ENCODE measurements at places on chromosomes 16 and 17. TPM values are rescaled to one million over a fixed set of nuclear protein-coding genes. Genes with fewer than 3 reads are reported as not detected.

DNA sequence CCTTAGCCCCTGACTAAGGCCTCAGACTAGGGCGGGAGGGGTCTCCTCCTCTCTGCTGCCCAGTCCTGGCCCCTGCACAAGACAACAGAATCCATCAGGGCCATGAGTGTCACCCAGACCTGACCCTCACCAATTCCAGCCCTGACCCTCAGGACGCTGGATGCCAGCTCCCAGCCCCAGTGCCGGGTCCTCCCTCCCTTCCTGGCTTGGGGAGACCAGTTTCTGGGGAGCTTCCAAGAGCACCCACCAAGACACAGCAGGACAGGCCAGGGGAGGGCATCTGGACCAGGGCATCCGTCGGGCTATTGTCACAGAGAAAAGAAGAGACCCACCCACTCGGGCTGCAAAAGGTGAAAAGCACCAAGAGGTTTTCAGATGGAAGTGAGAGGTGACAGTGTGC is 12.7 kb downstream of the CES3 start:
- no peak overlapping the region for H3K27ac ChIP-seq
- DNase-seq, result no peak
- no peak overlapping the region for H3K4me3 ChIP-seq
- H3K4me1 ChIP-seq, result no peaks in the 10 kb centered on the region
- no peaks in the 10 kb centered on the region for H3K27me3 ChIP-seq
- H3K36me3 ChIP-seq, result no peaks in the 10 kb centered on the region

DNA sequence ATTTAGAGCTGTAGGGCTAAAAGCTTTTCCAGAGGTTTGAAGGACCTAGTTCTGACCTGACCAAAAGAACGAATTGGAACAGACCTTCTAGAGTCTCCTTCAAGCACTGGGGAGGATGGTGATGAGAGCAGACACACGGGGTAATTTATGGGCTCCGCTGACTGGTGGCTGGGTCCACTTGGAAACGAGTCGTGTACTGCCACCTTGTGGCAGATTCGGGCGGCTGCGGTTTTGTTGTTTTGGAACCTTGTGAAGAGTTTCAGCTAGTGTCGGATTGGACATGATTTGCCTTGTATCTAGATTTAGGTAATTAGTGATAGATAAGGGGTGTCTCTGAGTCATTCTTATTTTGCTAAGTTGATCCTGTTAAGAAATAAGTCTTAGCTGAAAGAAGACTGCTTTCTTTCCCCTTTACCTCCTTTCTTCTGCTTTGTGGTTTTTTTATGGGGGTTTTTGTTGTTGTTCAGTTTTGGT is 98.9 kb downstream of the AATF start:
- H3K27me3 ChIP-seq, result no peaks in the 10 kb centered on the region
- no peak overlapping the region for H3K27ac ChIP-seq
- DNase-seq, result peak; percentile 90
- H3K36me3 ChIP-seq, result no peaks in the 10 kb centered on the region

- H3K27ac ChIP-seq, result no peak overlapping the region
- peaks cover 31% of the 10 kb centered on the region for H3K27me3 ChIP-seq
- DNase-seq, result no peak
- no peak overlapping the region for H3K4me3 ChIP-seq
- no peaks in the 10 kb centered on the region for H3K4me1 ChIP-seq
Observed at GRCh38 chr17:55271958-55272710, 7.4 kb downstream of the HLF start.

- H3K27me3 ChIP-seq, result no peaks in the 10 kb centered on the region
- H3K36me3 ChIP-seq, result peaks cover 8% of the 10 kb centered on the region
- no peak overlapping the region for H3K27ac ChIP-seq
- H3K4me1 ChIP-seq, result peaks cover 7% of the 10 kb centered on the region
Observed at GRCh38 chr16:89690392-89690901, 4.0 kb downstream of the CDK10 start.

DNA sequence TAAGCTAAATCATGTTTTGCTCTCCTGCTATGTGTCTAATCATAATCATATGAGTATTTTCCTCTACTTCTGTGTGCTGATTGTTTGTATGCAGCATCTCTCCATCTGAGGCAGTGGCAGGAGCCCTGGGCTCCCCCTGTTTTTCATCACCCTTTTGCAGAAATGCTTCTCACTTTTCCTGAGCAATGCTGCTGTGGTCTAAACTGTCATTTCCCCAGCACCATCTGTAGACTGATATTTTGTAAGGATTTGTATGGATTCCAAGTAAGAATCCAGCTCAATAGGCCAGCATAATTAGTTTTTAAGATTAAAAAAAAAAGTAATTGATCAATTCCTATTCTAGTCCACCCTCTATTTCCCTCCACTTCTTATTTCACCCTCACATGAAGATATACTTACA is 257.0 kb upstream of the CPHXL start:
- no peak overlapping the region for H3K4me3 ChIP-seq
- H3K27ac ChIP-seq, result no peak overlapping the region
- H3K4me1 ChIP-seq, result no peaks in the 10 kb centered on the region

DNA sequence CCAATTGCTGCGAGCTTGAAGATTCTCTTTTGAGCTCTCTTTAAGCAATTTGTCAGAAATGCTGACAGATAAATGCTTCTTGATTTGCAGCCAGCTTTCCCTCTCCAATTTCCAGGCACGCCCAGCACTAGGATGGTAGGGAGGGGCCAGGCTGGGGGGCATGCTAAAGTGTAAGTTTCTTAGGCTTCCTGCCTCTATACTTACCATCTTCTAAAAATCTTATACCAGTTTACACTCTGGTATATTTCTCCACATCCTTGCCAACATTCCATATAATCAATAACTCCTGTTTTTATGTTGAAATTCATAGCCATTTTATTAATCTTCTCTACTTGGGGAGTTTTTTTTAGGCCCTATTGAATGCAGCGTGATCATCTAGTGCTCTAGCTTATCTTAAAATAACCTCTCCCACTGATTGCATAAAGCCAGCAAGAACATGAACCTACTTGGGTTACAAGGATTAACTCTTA is 17.5 kb downstream of the ACSF2 start:
- no peaks in the 10 kb centered on the region for H3K27me3 ChIP-seq
- peak overlapping the region; percentile 25 for H3K4me3 ChIP-seq
- DNase-seq, result peak; percentile 40

- DNase-seq, result no peak
- H3K27me3 ChIP-seq, result no peaks in the 10 kb centered on the region
- H3K36me3 ChIP-seq, result no peaks in the 10 kb centered on the region
Observed at GRCh38 chr17:74711058-74711824, 1.5 kb downstream of the CD300LF start.

DNA sequence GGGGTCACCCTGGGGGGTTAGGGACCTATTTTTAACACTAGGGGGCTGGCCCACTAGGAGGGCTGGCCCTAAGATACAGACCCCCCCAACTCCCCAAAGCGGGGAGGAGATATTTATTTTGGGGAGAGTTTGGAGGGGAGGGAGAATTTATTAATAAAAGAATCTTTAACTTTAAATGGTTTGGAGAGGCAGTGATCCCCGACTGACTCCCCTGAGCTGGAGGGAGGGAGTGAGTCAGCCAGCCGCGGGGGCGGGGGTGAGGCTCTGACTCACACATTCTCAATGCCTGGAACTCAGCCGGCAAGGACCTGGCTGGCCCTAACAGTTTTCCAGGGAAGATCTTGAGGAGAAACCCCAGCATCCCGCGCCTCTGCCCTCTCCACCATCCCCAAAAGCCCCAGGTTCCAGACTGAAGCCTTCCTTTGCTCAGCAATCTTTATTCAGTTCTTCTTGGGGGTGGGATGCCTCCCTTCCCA is 1.5 kb downstream of the HCFC1R1 start:
- H3K4me3 ChIP-seq, result peak overlapping the region; percentile 74
- DNase-seq, result peak; percentile 76
- peak overlapping the region; percentile 97 for H3K27ac ChIP-seq
- peaks cover 22% of the 10 kb centered on the region for H3K4me1 ChIP-seq
- no peaks in the 10 kb centered on the region for H3K27me3 ChIP-seq
- peaks cover 13% of the 10 kb centered on the region for H3K36me3 ChIP-seq

GRCh38 chr16:23950291-23950894 is 114.6 kb downstream of the PRKCB start:
- H3K4me1 ChIP-seq, result peaks cover 5% of the 10 kb centered on the region
- no peak overlapping the region for H3K27ac ChIP-seq
- H3K36me3 ChIP-seq, result no peaks in the 10 kb centered on the region
- H3K27me3 ChIP-seq, result no peaks in the 10 kb centered on the region
- H3K4me3 ChIP-seq, result no peak overlapping the region

- H3K27ac ChIP-seq, result peak overlapping the region; percentile 69
- H3K27me3 ChIP-seq, result no peaks in the 10 kb centered on the region
- DNase-seq, result peak; percentile 35
- H3K36me3 ChIP-seq, result peaks cover 9% of the 10 kb centered on the region
- H3K4me1 ChIP-seq, result peaks cover 17% of the 10 kb centered on the region
Observed at GRCh38 chr16:29974291-29975133, 844 bp downstream of the TAOK2 start.

- H3K27me3 ChIP-seq, result peaks cover 36% of the 10 kb centered on the region
Observed at GRCh38 chr17:44310609-44311376, 2.4 kb downstream of the RUNDC3A start.

DNA sequence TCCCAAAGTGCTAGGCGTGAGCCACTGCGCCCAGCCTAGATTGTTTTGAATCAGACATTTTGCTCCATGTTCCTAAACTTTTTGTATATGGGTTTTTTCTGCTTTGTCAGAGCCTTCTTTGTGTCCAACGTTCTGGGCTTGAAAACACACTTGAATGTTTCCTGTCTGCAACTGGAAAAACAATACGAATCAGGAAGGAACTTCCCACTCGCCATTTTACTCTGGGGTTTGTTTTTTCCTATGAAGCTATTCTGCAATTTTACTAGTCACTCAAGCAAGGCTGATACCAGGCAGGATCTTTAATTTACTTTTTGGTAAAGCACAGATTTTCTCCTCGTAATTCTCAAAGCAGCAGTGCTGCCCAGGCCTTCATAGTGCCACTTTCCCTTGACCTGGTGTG is 31.6 kb downstream of the ARHGAP17 start:
- H3K4me1 ChIP-seq, result peaks cover 14% of the 10 kb centered on the region
- no peak overlapping the region for H3K4me3 ChIP-seq
- H3K36me3 ChIP-seq, result no peaks in the 10 kb centered on the region
- H3K27ac ChIP-seq, result no peak overlapping the region
- DNase-seq, result no peak

GRCh38 chr16:82358606-82359221 is 188.7 kb upstream of the MPHOSPH6 start:
- H3K27ac ChIP-seq, result no peak overlapping the region
- H3K36me3 ChIP-seq, result no peaks in the 10 kb centered on the region
- peaks cover 7% of the 10 kb centered on the region for H3K4me1 ChIP-seq
- H3K27me3 ChIP-seq, result no peaks in the 10 kb centered on the region
- H3K4me3 ChIP-seq, result no peak overlapping the region
- DNase-seq, result no peak

DNA sequence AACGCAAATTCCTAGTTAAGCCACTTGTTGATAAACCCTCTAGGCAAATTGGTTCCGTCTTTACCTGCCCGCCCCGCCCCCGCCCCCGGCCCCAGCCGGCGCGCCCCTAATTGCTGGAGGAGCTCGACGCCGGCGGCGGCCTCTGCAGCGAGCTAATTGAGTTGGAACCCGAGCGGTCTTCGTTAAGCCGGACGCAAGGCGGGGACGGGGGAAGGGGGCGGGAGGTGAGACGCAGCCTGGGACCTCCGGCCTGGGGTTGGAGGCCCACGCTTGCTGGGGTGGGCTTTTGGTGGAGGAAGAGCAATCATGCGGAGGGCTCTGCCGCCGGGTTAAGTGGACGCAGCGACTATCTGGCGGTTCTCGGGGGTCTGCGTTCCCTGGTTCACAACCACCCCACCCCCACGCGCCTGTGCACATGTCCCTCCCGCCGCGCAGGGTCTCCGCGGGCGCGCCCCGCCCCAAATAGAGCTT is 12.7 kb upstream of the FOXF1 start:
- no peak overlapping the region for H3K27ac ChIP-seq
- H3K4me1 ChIP-seq, result peaks cover 14% of the 10 kb centered on the region
- DNase-seq, result no peak
- H3K36me3 ChIP-seq, result no peaks in the 10 kb centered on the region
- H3K4me3 ChIP-seq, result peak overlapping the region; percentile 5
- peaks cover 100% of the 10 kb centered on the region for H3K27me3 ChIP-seq

The KRT12 gene
- polyA plus RNA-seq, result not detected

The FOXJ1 gene
- polyA plus RNA-seq, result 0.18 TPM

The PRSS8 gene
- polyA plus RNA-seq, result 19.5 TPM

The TEDC2 gene
- 30.7 TPM for polyA plus RNA-seq

The GGT6 gene
- polyA plus RNA-seq, result not detected

The BLTP2 gene
- 49.9 TPM for polyA plus RNA-seq

The LRRC45 gene
- polyA plus RNA-seq, result 15.2 TPM

The PAFAH1B1 gene
- 106 TPM for polyA plus RNA-seq

The RGS11 gene
- 12.0 TPM for polyA plus RNA-seq

The IL21R gene
- not detected for polyA plus RNA-seq

Measured in cardiac muscle cell (in vitro differentiated cells and primary cell).